ENCODE measurements at places on chromosomes 16 and 17. TPM values are rescaled to one million over a fixed set of nuclear protein-coding genes. Genes with fewer than 3 reads are reported as not detected.
A peak's percentile ranks its signal among the peaks of the same experiment; 100 is the strongest.

The TVP23A gene
- 0.26 TPM for total RNA-seq

The SLC52A1 gene
- 0.10 TPM for total RNA-seq

The OTOP3 gene
- total RNA-seq: not detected

The USH1G gene
- 1.3 TPM for total RNA-seq

The B9D1 gene
- total RNA-seq: 63.5 TPM

The RABEP1 gene
- total RNA-seq: 39.1 TPM

The KRT28 gene
- not detected for total RNA-seq

The SOST gene
- not detected for total RNA-seq

The PIRT gene
- total RNA-seq: not detected

The KRT27 gene
- total RNA-seq: not detected

The SLFN14 gene
- total RNA-seq: not detected

DNA sequence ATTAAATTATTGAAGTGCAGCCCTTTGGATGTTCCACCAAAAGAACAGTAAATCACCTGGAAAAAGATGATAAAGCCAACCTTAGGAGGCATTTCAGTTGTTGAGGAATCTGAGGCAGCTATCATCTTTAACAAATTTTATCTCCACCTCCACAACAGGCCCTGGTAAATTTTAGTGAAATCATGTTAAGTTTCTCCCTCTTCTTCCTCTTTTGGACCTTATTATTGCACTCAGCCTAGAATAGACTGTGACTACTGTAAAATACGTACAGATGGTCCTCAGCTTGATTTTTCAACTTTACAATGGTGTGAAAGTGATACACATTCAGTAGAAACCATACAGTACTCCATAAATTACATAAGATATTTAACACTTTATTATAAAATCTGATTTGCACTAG lies 90.3 kb downstream of the USP32 start:
- no peak for DNase-seq

GRCh38 chr17:59002848-59003247 lies 103.8 kb downstream of the TRIM37 start:
- DNase-seq: no peak

GRCh38 chr16:84599521-84600202 lies 18.2 kb downstream of the COTL1 start:
- DNase-seq: peak; percentile 86

DNA sequence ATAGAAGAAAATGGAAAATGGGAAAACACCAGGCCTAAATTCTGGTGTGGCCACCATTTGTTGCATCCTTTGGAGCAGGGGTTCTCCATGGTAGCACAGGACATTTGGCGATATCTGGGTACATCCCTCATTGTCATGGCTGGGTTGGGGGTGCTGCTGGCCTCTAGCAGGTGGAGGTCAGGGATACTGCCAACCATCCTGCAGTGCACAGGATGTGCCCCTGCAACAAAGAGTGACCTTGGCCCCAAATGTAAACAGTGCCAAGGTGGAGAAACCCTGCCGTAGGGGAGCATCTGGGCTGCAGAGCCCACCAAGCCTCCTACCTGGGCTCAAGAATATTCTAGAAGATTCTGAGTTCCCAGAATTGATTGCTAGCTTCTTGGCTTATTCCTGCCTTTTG lies 27.5 kb downstream of the NKD1 start:
- no peak for DNase-seq

- DNase-seq: no peak
Observed at GRCh38 chr17:54860617-54861470, 39.8 kb upstream of the TOM1L1 start.

DNA sequence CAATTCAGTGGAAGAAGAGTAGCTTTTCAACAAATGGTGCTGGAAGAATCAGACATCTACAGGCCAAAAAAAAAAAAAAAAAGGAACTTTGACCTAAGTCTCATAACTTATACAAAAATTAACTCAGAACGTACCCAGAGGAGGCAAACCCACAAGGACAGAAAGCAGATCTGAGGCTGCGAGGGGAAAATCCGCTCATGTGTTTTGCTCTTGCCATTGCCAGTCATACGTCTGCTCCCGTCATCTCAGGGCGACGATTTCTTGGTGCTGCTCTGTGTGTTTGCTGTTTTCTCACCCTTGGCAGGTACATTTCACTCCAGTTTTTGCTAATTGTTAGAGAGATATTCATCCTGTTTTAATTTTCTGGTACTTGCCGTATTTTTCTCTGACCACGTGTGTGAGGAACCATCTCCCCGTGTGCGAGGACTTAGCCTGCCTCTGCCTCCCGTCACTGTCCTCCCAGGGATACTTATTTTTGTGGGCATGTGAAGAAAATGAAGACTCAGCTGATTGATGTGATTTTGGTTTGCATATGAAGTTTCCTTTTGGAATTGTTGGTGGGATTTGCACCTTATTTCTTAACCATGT lies 33.4 kb upstream of the ACSF3 start:
- no peak for DNase-seq

- no peak for DNase-seq
Observed at GRCh38 chr17:62760059-62760944, 47.8 kb downstream of the MARCHF10 start.

- no peak for DNase-seq
Observed at GRCh38 chr17:64747938-64748540, 85.9 kb upstream of the SMURF2 start.

DNA sequence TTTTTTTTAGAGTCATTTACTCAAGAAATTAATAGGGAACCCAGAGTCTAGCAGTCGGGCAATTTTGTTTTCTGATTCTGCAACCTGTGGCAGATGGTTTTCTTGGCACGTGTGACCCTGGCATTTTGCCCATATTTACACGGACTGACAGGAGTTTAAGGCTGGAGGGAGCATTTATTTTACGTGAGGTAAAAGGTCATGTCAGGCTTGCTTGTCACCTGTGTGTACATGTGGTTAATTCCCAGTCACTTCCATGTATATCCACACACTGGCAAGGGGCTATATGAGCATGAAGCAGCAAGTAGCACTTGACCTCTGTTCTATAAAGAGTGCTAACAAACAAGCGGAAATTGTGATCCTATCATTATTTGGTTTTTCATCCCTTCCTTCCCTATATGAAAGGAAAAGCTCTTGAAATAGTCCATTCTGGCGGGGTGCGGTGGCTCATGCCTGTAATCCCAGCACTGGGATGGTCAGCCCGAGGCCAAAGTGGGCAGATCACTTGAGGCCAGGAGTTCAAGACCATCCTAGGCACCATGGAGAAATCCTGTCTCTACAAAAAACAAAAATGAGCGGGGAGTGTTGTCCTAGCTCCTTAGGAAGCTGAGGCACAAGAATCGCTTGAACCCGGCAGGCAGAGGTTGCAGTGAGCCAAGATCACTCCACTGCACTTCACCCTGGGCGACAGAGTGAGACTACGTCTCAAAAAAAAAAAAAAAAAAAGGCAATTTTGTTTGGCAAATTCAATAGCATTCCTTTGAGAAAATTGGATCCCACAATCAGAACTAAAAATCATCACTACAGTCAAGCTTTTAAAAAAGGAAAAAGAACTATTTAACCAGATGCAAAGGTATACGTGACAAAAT lies 2.1 kb downstream of the SPAG9 start:
- no peak for DNase-seq

DNA sequence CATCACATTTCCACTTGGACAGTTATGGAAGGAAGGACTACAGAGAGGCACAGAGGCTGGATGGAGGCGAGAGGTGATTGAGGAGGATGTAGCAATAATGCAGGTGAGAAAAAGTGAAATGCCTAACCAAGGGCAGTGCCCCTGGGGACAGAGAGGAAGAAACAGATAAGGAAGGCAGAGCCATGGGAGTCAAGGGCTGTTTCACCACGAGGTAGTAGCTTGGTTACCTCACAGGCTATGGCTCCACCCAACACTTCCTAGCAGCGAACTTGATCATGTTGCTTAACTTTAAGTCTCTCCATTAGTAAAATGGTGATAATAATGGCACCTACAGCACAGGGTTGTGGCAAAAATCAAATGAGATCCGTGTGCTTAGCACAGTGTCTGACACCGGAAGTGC lies 83.9 kb downstream of the YPEL2 start:
- no peak for DNase-seq

- no peak for DNase-seq
Observed at GRCh38 chr17:44079877-44080821, 9.6 kb downstream of the G6PC3 start.

- DNase-seq: peak; percentile 43
Observed at GRCh38 chr16:50272687-50273381, 6.5 kb downstream of the ADCY7 start.

GRCh38 chr16:13331918-13332317 lies 430.5 kb downstream of the SHISA9 start:
- no peak for DNase-seq

DNA sequence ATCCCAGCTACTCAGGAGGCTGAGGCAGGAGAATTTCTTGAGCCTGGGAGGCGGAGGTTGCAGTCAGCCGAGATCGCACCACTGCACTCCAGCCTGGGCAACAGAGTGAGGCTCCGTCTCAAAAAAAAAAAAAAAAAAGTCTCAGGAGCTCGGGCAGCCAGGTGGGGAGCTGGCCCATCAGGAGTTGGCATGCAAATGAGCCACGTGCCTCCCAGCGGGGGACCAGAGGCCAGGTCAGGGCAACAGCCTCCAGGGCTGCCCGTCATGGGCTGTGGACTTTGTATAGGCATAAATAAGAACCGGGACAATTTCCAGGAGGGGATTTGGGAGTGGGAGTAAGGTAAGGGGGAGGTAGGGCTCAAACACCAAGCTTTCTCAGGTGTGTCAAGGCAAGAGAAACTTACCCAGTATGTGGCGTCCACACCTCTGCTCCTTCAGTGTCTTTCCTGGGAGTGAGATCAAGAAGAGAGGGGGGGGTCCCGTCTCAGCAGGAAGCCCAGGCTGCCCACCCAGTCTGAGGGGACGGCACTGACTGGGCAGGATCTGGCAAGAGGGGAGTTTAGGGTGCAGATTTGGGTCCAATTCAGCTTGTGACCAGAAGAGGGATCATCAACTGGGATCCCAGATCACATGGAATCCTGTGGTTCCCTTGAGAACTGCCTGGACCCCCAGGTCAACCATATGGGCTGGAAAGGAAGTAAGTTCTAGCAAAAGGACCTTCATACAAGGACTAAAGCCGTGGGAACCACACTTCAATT lies 22.3 kb upstream of the G6PC1 start:
- DNase-seq: peak; percentile 92

GRCh38 chr16:53501216-53501859 lies 1.7 kb downstream of the AKTIP start:
- no peak for DNase-seq

GRCh38 chr16:87539113-87539512 lies 46.3 kb upstream of the ZCCHC14 start:
- no peak for DNase-seq

DNA sequence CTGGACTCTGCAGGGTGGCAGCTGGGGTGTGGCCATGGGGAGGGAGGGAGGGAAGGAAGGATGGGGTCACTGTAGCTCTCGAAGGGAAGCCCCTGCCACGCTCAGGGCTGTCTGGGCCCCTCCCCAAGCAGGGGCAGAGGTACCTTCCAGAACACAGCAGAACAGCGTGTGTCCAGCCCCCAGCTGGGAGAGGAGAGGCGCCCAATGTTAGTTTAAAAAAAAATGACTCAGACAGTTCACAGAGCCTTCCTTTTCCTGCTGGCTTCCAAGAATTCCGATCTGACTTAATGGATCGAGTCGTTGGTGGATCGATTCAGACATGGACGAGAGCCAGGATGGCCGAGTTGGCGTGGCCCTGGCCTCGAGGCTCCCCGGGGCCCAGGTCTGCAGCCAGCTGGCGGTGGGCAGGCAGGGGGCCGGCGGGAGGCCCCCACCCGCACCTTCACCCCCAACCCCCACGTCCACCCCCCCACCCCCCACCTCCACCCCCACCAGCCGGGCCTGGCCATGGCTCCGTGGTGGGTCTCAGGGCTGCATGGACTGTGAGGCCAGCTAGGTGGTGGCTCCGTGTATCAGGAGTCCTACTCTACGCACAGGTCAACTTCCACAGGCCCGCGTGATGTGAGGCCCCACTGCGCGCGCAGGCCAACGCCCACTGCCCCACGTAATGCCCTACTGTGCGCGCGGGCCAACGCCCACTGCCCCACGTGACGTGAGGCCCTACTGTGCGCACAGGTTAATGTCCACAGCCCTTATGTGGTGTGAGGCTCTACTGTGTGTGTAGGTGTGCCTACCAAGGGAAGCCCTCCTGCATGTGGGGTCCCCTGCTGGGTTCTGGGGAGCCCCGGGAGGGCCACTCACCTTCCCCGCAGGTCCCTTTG lies 21.8 kb downstream of the CACNA1H start:
- peak; percentile 62 for DNase-seq

DNA sequence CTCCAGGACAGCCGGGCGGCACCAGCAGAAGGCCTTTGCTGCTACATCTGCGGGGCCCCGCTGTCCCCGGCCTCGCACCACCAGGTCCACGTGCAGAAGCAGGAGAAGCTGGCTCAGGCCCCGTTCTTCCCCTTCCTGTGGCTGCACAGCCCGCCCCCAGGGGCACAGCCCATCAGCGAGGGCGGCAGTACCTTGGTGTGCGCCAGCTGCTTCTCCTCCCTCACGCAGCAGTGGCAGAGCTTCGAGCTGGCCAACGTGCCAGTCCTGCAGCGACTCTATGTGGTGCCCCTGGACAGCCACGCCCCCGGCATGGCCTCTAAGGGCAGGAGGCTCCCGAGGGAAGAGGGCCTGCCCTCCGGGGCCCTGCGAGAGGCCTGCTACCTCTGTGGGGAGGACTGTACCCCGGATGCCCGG lies 58.3 kb upstream of the CIBAR2 start:
- peak; percentile 80 for DNase-seq

DNA sequence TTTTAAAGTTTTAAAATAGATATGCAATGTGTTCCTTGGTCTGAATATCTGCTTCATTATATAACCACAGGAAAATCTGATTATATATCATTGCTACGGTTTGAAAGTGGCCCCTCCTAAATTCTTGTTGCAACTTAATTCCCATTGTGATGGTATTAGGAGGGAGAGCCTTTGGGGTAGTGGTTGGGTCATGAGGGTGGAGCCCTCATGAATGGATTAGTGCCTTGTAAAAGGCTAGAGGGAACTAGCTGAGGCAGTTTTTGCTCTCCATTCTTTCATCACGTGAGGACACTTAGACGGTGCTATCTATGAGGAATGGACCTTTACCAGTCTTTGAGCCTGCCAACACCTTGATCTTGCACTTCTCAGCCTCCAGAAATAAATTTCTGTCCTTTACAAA lies 7.6 kb downstream of the ABCA6 start:
- DNase-seq: no peak

All from H7 (cell line).